ENCODE measurements at places on chromosomes 2 and 18.
A peak's percentile ranks its signal among the peaks of the same experiment; 100 is the strongest.

DNA sequence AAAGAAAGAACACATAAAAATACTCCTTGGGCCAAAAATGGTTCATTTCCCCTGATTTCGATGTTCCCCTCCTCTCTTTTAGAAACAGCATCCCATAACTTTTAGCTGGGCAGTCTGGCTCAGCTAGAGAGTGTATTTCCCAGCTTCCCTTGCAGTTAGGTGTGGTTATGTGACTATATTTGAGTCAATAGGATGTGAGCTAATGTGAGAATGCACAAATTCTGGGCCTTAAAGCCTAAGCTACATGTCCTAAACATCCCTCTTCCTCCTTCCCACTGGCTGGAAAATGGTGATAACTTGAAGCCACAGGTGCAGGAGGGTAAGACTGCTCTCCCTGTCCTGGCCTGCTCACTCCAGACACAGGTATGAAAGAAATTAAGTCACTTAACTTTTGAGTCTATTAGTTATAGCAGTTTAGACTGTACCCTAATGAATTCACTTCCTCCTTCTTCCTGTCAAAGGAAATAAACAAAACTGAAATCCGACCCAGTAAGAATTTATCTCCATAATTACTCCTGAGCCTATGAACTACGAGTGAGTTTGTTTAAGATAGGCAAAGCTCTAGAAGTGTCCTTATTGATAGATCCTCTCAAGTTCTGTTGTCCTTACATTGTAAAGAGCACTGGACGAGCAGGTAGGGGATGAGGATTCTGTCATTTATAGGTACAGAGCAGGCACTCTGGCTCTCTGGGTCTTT lies 177.6 kb downstream of the MTX2 start:
- no peak for DNase-seq

- peak; percentile 52 for DNase-seq
Measured at GRCh38 chr2:99489063-99489760, 605 bp downstream of the REV1 start.

- peak; percentile 47 for DNase-seq
Measured at GRCh38 chr2:70070542-70071268, 16.6 kb upstream of the PCBP1 start.

DNA sequence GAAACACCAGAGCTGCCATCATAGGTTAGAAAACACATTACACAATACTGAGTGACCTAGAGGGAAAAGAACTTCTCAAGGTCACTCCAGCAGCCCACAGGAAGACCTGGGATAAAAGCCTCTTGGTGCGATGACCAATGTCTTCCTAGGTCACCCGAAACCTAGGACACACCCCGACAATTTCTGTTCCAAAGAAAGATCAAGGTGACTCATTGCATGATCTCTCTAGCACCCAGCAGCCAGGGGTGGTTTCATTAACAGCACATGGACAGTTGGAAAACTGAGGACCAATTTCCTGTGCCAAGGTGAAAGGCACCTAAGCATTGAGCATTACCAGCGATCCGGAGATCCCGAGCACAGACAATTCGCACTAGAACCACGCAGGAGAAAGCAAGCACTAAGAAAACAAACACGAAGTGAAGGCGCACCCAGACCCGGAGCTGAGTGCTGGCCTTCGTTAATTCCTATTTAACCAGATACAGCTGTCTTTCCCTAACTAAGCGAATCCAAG lies 1.5 kb downstream of the CACNB4 start:
- no peak for DNase-seq

DNA sequence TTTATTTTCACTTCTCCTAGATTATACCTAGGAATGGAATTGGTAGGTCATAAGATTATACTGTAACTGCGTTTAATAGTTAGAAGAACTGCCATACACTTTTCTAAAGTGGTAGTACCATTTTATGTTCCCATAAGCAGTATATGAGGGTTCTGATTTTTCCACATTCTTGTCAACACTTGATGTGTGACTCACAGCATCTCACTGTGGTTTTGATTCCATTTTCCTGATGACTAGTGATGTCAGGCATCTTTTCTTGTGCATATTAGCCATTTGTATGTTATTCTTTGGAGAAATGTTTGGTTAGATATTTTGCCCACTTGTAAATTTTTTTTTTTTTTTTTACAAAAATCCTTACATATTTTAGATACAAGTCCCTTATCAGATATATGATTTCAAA lies 2.3 kb downstream of the DCAF17 start:
- DNase-seq = no peak

DNA sequence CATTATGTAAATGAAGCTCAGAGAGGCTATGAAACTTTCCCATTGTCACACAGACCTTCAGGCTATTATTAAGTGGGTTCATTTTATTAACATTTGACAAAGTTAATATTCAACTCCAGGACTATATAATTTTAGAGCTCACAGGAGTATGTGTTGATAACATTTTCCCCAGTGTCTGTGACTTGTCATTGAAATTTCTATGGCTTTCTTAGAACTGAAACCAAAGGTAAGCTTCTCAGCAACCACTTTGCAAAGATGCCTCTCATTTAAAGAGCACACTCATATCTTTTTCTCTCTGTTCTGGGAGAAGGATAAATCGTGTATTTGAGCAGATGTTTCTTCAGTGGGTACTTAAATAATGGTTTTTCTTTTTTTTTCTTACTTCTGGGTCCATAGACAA lies 61.8 kb upstream of the LHCGR start:
- no peak for DNase-seq

GRCh38 chr18:4658804-4659203 lies 203.7 kb upstream of the DLGAP1 start:
- DNase-seq = no peak

- no peak for DNase-seq
Measured at GRCh38 chr18:10122988-10123950, 209.5 kb downstream of the VAPA start.

DNA sequence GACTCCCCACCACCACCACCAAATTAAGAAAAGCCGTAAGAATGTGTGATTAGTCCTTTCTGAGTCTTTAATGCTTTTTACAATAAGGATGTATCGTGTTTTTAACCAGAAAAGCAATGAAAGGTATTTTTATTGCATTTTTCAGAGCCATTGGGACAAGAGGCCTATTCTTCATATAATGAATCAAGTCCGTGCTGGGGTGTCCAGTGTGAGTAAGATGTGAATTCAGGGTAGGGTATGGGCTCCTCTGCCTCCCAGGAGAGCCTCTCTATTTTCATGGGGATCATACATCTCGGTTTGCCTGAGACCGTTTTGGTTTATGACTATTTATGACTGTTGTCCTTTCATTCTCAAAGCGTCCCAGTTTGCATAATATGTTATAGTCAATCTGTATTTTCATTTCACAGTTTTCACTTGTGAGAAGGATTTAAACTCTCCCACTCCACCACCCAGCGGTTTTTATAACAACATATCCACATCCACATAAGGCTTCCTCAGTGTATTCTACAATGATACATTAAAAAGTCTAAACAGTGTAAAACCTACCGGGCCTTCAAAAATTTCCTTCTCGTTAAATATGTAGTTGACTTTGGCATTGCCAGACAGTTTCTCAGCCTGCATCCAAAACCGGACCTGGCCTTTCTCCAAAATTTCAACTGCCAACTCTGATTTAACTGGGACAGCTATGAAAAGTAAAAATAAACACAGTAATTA lies 80.8 kb upstream of the LPIN2 start:
- DNase-seq = no peak

DNA sequence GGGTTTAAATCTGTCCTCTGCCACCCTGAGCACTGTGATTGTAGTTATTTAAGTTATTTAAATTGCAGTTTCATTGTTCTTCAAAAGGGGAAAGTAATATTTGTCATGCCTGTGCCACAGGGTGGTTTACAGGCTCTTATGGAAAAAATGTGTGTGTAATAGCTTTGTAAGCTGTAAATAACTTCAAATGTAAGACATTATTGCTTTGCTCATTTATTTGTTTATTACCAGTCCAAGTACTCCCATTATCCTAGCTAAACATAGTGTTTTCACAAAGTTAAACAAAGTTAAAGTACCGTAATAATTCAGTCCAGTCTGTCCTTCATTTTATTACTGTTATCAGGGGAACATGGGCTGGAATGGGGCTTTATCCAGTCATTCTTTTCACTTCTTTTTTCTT lies 43.4 kb upstream of the IGFBP2 start:
- DNase-seq = no peak

DNA sequence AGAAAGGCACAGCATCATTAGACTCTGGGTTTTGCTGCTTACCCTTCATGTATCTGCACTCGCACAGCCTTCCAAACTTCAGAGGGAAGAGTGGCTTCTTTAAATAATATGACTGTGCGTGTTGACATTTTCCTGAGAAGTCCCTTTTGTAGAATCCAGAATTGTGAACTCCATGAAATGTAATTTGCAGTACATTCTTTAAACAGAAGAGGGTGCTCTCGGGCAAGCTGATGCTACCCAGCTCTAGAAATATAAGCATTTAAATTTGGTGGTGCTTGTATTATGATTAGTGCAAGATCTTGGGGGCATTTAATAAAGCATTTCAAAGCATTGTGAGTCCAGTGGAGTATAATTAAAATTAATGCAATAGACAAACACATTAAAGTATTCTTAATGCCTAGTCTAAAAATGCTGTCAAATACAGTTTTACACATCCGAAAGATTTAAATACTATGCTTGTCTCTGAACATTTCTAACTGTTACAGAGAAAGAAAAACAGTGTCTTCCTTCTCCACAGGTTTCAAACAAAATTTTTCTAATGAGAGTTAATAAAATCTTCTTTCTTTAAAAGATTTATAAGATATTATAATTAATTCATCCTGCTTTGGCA lies 17.3 kb upstream of the GTF2A1L start:
- no peak for DNase-seq

GRCh38 chr18:3447895-3448837 lies 1.8 kb upstream of the TGIF1 start:
- peak; percentile 79 for DNase-seq

DNA sequence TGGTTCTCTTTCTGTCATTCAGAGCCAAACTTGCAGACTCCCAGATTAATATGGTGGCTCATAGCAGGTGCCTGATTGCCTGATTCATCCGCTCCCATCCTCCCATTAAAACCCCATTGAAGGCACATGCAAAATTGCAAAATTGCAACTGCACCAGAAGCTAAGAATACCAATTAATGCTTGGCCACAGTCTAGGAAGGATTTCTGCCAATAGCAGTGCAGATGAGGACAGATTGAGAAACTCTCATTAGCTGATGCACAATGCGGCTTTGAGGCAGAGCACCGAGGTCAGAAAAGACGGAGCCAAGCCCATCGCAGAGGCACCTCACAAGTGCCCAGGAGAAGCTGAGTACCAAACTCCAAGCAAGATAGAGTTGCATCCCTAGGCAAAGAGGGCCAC lies 172.8 kb downstream of the ARL4C start:
- no peak for DNase-seq

- no peak for DNase-seq
Measured at GRCh38 chr2:7084601-7085000, 167.4 kb downstream of the RNF144A start.

DNA sequence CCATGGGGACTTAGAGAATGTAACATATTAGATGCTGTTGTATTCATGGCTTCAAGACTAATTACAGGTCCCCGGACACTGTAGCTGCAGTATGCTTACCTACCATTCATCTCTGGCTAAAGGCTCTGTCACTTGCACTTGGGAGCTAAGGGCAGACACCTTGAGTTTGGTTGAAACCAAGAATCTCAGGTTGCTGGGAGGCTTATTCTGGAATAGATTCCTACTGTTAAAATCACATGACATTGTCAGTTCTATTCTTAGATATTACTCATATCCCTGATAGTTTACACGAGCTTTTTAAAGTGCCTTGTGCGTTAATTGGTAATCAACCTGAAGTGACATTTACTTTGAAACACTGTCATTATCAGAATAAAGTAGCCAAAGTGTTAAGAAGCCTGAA lies 73.0 kb upstream of the EPB41L5 start:
- no peak for DNase-seq

DNA sequence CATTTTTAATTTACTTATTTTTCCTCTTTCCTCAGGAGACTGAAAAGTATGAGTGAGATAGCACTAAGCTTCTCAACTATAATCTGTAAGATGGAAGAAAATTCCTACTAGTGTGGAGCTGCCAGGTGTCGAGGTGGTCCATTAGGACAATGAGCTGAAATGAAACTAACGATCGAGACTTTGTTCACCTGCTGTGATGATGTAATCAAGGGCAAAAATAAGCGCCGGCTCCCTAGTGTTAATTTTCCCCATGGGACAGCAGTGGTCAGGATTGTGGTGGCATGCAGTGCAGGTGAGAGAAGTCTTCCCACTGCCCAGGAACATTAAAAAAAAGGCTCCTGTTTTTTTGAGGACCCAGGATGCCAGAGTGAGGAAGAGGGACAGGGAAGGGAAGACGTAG lies 859.1 kb upstream of the GCFC2 start:
- no peak for DNase-seq

- DNase-seq = no peak
Measured at GRCh38 chr2:58120626-58121229, 74.1 kb downstream of the VRK2 start.

GRCh38 chr2:9650119-9650821 lies 19.5 kb upstream of the YWHAQ start:
- no peak for DNase-seq

DNA sequence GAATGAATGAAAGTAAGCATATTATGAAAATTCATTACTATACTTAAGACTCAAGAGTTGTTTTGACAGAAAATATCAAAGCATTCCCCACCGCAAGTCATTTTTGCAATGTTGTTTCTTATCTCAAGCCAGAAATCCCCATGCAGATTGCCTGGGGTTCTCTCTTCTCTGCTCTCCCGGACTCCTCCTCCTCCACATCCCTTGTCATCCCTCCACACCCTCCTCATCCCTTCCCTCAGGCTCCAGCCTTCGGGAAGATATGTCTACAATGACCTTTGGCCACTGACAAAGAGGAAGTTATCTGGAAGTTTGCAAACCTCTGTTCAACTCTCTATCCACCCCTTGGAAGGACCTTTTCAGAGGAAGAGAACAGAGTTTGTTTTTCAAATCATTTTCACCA lies 11.9 kb downstream of the TFCP2L1 start:
- DNase-seq = no peak

DNA sequence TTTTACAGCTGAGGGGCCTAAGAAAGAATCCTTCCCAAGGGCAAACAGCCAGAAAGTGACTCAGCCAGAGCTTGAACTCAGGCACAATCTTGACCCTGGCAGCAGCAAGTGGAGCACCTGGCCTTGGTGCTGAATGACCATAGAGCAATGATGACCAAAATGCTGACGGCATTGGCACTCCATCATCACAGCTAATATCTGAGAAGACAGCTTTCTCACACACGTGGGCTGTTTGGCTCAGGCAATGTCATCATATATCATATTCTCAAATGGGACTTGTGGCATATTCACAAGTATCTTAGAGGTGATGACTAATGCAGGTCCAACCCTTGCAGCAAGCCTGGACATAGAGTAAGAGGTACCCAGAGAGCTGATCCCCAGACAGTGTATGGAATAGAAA lies 443.9 kb upstream of the MYT1L start:
- DNase-seq = no peak

GRCh38 chr18:76958692-76959341 lies 136.5 kb downstream of the ZNF236 start:
- no peak for DNase-seq

Data from stimulated activated naive CD4-positive, alpha-beta T cell (primary cell).